ENCODE measurements at places on chromosomes 4 and X.

DNA sequence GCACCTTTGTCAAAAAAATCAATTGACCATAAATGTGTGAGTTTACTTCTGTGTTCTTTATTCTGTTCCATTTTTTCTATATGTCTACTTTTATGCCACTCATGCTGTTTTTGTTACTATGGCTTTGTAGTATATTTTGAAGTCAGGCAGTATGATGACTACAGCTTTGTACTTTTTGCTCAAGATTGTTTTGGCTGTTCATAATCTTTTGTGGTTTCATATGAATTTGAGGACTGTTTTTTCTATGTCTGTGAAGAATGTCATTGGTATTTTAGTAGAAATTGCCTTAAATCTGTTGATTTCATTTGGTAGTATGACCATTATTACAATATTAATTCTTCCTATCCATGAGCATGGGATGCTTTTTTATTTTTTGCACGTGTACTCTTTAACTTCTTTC is 346.8 kb downstream of the PPP3CA start:
- no peak for DNase-seq

DNA sequence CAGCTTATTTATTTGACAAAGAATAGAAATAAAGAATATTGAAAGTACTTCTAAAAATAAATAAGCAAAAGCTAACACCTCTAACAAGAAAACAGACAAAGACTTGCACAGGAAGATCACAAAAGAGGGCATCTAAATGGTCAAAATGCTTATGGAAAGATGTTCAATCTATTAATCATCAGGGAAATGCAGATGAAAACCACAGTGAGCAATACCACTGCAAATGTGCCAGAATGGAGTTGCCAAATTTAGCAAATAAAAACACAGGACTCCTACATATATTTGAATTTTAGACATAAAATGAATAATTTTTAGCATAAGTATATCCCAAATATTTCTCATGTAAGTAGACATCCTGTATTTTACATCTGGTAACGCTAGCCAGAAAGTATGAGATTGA is 56.1 kb upstream of the HPGD start:
- no peak for DNase-seq

- no peak for DNase-seq
These were observed 464.1 kb upstream of the TRAM1L1 start for GRCh38 chr4:117549524-117549923.

DNA sequence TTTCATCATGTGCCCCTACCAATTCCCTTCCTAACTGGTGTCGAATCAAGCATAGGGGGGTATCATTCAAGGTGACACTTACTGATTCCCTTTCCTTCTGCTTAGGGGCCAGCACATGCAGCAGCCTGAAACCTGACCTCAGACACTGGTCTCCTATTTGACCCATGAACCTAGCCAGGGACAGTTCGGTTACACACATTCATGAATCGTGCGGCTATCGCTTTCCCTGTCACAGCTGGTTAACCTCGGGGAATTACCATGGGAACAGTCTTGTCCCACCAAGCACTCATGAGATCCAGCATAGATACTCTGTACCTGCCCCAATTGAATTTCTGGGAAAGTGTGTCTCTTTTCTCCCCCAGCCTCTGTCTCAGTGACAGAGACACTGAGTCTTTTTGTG is 140.4 kb downstream of the ZNF674 start:
- no peak for DNase-seq

DNA sequence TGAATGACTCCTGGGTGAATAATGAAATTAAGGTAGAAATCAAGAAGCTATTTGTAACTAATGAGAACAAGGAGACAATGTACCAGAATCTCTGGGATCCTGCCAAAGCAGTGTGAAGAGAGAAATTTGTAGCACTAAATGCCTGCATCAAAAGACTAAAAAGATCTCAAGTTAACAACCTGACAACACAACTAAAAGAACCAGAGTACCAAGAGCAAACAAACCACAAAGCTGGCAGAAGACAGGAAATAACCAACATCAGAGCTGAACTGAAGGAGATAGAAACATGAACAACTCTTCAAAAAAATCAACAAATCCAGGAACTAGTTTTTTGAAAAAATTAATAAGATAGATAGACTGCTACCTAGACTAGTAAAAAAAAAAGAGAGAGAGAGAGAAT is 8.4 kb downstream of the CFAP299 start:
- no peak for DNase-seq

DNA sequence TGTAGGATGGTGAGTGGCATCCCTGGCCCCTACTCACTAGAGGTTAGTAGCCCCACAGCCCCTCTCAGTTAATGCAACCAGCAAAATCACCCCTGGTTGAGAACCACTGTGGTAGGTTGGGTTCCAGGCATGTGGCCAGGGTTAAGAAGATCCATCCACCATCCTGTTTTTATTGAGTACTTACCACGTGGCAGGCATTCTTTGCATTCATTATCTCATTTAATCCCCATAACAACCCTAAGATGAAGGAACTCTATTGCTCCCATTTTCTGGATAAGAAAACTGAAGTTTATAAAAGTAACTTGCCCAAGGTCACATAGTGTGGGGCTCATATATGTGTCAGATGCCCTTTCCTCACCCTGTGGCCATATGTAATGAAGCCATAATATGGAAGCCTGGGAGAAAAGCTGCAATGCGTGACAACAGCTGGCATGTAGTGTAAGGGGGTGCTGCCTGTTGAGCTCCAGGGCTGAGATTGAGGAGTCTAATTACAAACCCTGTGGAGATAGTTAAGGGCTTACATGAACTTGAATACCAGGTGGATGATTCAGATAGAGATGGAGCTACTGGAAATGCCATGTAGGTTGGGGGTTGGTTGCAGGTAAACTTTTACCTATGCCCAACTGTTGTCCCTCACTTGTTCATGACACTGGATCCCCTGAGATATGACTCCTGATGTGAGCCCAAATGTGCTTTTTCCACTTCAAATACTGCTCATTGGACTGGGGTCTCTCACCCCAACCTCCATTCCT is 100.2 kb upstream of the PGRMC2 start:
- peak; percentile 50 for DNase-seq

- no peak for DNase-seq
These were observed 392.0 kb downstream of the UBE2NL start for GRCh38 chrX:144275843-144276242.

GRCh38 chr4:82712561-82712960 is 86.0 kb downstream of the SCD5 start:
- DNase-seq = no peak
